ENCODE measurements at places on chromosomes 11 and 22. TPM values are rescaled to one million over a fixed set of nuclear protein-coding genes. Genes with fewer than 3 reads are reported as not detected.

The NRIP3 gene
- 1.0 TPM for total RNA-seq

The RIMBP3C gene
- not detected for total RNA-seq

The PRG3 gene
- 2.6 TPM for total RNA-seq

The TLCD5 gene
- 5.2 TPM for total RNA-seq

The OR52A1 gene
- total RNA-seq, result not detected

The CRYBB3 gene
- total RNA-seq, result not detected

The PHF21B gene
- total RNA-seq, result 1.0 TPM

The MS4A6E gene
- total RNA-seq, result not detected

The PTPRCAP gene
- not detected for total RNA-seq

The TIMP3 gene
- total RNA-seq, result 64.2 TPM

The MOGAT2 gene
- 0.52 TPM for total RNA-seq

The YPEL1 gene
- 20.4 TPM for total RNA-seq

The MRGPRX3 gene
- total RNA-seq, result not detected

The OR52H1 gene
- total RNA-seq, result 0.52 TPM

The BAIAP2L2 gene
- total RNA-seq, result not detected

The PHOX2A gene
- total RNA-seq, result not detected

The LDHAL6A gene
- total RNA-seq, result not detected

The SHISAL1 gene
- total RNA-seq, result 7.3 TPM

The BEST1 gene
- total RNA-seq, result 2.1 TPM

The RBMXL2 gene
- not detected for total RNA-seq

The OR51E1 gene
- 4.2 TPM for total RNA-seq

The TENM4 gene
- total RNA-seq, result 18.3 TPM

The IL18 gene
- total RNA-seq, result 0.52 TPM

The XKR3 gene
- not detected for total RNA-seq

The C11orf87 gene
- total RNA-seq, result 0.52 TPM

The SAA1 gene
- not detected for total RNA-seq

The TESMIN gene
- total RNA-seq, result not detected

The CDON gene
- total RNA-seq, result 28.7 TPM

The MIF gene
- total RNA-seq, result 76.7 TPM

The DCDC1 gene
- not detected for total RNA-seq

The CCDC87 gene
- total RNA-seq, result not detected

The OR4A16 gene
- not detected for total RNA-seq

The TBX1 gene
- 4.2 TPM for total RNA-seq

The DHCR7 gene
- total RNA-seq, result 9.9 TPM

The TCN2 gene
- 5.2 TPM for total RNA-seq

The APOA5 gene
- total RNA-seq, result not detected

The OR51B2 gene
- not detected for total RNA-seq

The BIK gene
- 0.52 TPM for total RNA-seq

The DERL3 gene
- 1.0 TPM for total RNA-seq

The TMEM191C gene
- under 0.01 TPM for total RNA-seq
